Aorta (tissue), 5 donors: ENCODE measurements at places on chromosomes 11 and 22. TPM values are rescaled to one million over a fixed set of nuclear protein-coding genes. Genes with fewer than 3 reads are reported as not detected.

DNA sequence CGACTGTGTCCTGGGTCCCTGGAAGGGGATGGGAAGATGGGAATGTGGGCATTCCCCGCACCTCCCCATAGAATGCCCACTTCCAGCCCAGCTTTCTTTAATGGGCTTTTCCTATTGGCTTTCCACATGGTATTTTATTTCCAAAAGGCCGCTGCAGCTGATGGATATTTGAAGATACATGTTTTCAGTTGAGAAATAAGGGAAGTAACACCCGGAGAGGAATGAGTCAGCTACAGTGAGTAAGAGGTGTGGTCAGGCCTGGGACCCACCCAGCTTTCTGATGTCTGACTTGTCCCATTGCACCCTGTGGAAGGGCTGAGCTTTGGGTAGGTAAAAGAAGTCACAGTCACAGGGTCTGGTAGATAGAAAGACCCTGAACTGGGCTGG lies 476.9 kb downstream of the MIAT start:
- no peak for DNase-seq
- no peaks in the 10 kb centered on the region for H3K27me3 ChIP-seq
- no peak overlapping the region for H3K27ac ChIP-seq

- no peaks in the 10 kb centered on the region for H3K4me1 ChIP-seq
- no peak for DNase-seq
- H3K27me3 ChIP-seq: no peaks in the 10 kb centered on the region
- H3K27ac ChIP-seq: no peak overlapping the region
- H3K4me3 ChIP-seq: no peak overlapping the region
Measured at GRCh38 chr11:60303661-60304060, 23.2 kb downstream of the MS4A4A start.

- no peaks in the 10 kb centered on the region for H3K36me3 ChIP-seq
- peaks cover under 1% of the 10 kb centered on the region for H3K4me1 ChIP-seq
- H3K27me3 ChIP-seq: no peaks in the 10 kb centered on the region
- H3K27ac ChIP-seq: no peak overlapping the region
Measured at GRCh38 chr22:35308480-35309021, 8.9 kb downstream of the TOM1 start.

- H3K4me3 ChIP-seq: no peak overlapping the region
- no peaks in the 10 kb centered on the region for H3K36me3 ChIP-seq
- no peak for DNase-seq
- no peak overlapping the region for H3K27ac ChIP-seq
- no peaks in the 10 kb centered on the region for H3K27me3 ChIP-seq
- peaks cover 3% of the 10 kb centered on the region for H3K4me1 ChIP-seq
Measured at GRCh38 chr11:8765294-8765693, 82.7 kb downstream of the RPL27A start.

GRCh38 chr11:129894278-129895125 lies 876 bp downstream of the NFRKB start:
- H3K4me3 ChIP-seq: peak overlapping the region; percentile 97
- no peak overlapping the region for H3K27ac ChIP-seq
- H3K4me1 ChIP-seq: no peaks in the 10 kb centered on the region
- H3K36me3 ChIP-seq: peaks cover 4% of the 10 kb centered on the region
- DNase-seq: no peak

DNA sequence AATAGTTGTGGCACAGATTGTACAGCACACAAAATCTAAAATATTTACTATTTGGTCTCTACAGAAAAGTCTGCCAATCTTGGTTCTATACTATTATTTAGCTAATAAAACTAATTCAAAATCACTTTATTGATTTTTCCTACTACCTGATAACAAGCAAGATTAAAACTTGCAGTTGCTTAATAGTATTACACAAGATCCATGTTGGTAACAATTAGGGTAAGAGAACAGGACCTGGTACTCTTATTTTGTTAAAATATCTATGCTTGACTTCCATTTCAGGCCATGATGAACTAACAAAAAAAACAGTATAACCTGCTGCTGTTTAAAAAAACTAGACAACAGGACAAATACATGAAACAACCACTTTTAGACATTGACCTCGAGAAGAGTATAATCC lies 52.4 kb downstream of the CWF19L2 start:
- H3K27me3 ChIP-seq: no peaks in the 10 kb centered on the region
- no peaks in the 10 kb centered on the region for H3K4me1 ChIP-seq
- no peak overlapping the region for H3K4me3 ChIP-seq

DNA sequence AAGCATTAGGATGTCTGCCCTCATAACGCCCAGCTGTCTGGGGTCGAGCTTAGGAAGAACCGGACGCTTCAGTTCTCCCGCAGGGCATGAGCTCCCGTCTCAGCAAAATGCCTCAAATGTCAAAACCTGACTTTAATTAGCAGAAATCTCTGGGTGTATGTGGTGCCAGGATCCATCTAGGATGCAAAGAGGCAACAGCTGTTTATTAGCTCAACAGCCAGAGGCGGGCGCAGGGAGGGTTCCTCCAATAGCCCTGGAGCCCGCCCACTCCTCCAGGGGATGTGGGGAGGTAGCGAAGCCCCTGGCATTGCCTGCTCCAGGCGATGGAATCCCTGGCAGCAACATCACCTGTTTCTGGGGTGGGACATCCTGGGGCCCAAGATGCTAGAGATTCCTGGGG lies 39.4 kb upstream of the RTL6 start:
- H3K4me1 ChIP-seq: no peaks in the 10 kb centered on the region
- H3K36me3 ChIP-seq: no peaks in the 10 kb centered on the region
- no peak overlapping the region for H3K27ac ChIP-seq
- H3K27me3 ChIP-seq: no peaks in the 10 kb centered on the region
- no peak overlapping the region for H3K4me3 ChIP-seq
- DNase-seq: no peak

Gene LGR4
- total RNA-seq: 19.5 TPM

Gene FAT3
- total RNA-seq: 14.8 TPM

Gene SHISAL1
- total RNA-seq: 3.5 TPM

Gene KCNK7
- total RNA-seq: 1.3 TPM
